ENCODE measurements at places on chromosomes 3 and 15. TPM values are rescaled to one million over a fixed set of nuclear protein-coding genes. Genes with fewer than 3 reads are reported as not detected.

- DNase-seq, result no peak
Observed at GRCh38 chr3:182568261-182568660, 225.0 kb upstream of the ATP11B start.

Gene ADAMTS9
- total RNA-seq, result 4.6 TPM

Gene NPAP1
- not detected for total RNA-seq

- DNase-seq, result no peak
Observed at GRCh38 chr15:66578286-66578875, 12.6 kb upstream of the LCTL start.

DNA sequence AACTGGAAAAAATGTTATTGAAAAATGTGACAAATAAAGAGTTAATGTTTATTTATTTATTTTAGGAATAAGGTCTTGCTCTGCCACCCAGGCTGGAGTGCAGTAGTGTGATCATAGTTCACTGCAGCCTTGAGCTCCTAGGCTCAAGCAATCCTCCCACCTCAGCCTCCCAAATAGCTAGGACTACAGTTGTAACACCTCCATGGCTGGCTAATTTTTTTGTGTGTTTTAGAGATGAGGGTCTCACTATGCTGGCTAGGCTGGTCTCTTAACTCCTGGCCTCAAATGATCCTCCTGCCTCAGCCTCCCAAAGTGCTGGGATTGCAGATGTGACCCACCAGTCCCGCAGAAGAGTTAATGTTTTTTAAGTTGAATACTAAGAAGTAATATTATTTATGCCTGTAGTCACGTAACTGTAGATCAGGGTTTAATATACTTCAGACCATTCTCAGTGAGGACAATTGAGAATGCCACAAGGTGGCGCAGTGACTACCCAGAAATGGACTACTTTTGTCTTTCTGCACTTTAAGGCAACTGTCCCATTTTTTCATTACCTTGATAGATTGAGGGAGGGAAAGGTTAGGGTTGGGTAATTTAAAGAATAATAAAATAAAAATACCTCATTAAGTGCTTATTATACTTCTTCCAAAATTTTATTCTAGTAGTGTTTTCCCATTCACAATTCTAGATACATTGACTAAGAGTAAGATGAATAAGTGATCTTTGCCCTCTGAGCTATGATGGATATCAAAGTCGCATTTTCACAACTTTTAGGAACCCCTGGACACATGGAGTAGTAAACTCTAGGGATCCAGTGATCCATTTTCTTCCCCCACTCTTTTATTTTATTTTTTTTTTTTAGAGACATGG, 6.0 kb downstream of the MUC13 start:
- DNase-seq, result no peak

GRCh38 chr15:83308671-83309070, 24.2 kb upstream of the BNC1 start:
- no peak for DNase-seq

Gene NRROS
- total RNA-seq, result 0.50 TPM

- no peak for DNase-seq
Observed at GRCh38 chr15:92272106-92272505, 121.6 kb upstream of the ST8SIA2 start.

Gene CHDH
- total RNA-seq, result 0.46 TPM

GRCh38 chr3:17478673-17479072, 263.8 kb downstream of the TBC1D5 start:
- no peak for DNase-seq

DNA sequence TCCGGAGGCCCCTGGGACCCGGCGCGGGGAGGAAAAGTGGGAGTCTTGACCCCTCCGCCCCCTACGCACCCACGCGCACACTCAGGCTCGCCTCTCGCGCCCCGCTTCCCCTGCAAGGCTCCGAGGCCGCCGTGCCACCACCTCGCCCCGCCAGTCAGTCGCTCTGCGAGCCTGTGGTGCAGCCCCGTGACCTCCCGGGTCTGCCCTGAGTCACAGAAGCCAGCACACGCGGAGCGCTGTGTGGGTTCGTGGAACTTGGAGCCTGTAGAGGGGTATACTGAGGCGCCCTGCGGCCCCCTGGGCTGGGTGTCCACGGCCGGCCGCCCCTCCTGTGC, 380 bp upstream of the ALS2CL start:
- DNase-seq, result no peak

DNA sequence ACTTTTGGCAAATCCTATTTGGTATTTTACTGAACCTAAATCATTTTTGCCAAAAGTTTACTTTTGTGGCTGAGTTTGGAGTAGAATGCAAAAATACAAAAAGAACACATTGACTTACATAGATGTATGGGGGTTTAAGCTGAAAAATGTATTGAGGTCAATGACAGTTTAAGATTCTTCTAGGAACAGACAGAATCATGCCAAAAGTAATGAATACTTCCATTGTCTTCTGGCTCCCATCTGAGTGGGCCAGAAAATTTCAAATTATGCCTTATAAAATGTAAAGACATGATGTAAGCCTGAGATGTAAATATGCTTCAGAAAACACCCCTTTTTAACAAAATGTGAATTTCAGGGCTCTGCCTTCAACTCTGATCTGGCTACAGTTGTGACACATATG, 375.1 kb upstream of the DPH6 start:
- DNase-seq, result no peak

Gene KCNMB3
- total RNA-seq, result 3.6 TPM

Gene GAP43
- total RNA-seq, result 3.3 TPM

DNA sequence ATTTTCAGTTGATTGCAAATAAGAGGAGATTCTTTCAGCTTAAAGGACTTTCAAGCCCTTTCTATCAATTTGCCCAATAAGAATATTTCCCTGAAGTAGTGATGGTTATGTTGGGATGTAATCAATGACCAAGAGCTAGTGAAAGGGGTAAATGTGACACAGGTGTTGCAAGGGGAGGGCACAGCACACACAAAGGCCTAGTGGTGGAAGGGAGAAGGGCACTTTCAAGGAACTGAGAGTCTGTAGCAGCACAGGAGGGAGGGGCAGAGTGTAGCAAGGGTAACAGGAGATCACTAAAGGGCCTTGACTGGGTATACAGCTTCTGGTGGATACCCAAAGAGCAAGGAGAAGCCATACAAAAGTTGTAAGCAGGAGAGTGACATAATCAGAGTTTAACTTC, 217.8 kb upstream of the ARHGEF26 start:
- no peak for DNase-seq

- DNase-seq, result no peak
Observed at GRCh38 chr3:136819731-136820679, 1.1 kb downstream of the SLC35G2 start.

DNA sequence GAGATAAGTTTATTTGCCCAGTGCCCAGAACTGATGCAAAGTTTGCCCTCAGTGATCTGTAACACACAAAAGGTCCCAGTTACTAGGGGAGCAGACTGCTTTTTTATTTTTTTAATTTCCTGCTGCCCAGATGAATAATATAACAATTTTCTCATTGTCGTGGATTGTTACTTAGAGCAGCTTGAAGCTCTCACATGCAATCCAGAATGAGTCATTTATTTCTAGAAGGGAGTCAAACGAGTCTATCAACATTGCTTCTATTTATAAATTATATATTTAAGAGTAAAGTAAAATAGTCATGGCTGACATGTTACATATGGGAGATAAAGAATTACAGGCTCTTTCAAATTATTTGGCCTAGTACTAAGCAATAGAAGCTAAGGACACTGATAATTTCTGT, 41.3 kb downstream of the MEIS2 start:
- DNase-seq, result no peak

DNA sequence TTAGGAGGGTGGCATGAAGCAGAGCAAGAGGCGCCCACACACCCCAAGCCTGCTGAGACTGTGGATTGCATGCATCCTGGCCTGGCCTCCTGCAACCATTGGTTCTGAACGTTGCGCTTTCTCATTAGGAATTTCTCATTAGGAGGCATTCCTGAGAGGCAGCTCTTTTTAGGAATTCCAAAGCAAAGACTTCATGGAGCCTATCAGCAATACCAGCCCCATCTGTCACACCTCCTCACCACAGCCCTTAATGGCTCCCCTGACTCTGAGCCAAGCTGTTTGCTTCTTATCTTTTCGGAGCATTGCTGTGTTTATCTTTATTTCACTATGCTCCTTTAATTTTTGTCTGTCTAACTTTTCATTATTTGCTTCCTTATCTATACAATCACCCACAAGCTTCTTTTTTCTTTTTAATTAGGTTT, 226.9 kb downstream of the CACNA2D3 start:
- DNase-seq, result no peak

GRCh38 chr15:60370869-60371136, 27.0 kb downstream of the ANXA2 start:
- no peak for DNase-seq

DNA sequence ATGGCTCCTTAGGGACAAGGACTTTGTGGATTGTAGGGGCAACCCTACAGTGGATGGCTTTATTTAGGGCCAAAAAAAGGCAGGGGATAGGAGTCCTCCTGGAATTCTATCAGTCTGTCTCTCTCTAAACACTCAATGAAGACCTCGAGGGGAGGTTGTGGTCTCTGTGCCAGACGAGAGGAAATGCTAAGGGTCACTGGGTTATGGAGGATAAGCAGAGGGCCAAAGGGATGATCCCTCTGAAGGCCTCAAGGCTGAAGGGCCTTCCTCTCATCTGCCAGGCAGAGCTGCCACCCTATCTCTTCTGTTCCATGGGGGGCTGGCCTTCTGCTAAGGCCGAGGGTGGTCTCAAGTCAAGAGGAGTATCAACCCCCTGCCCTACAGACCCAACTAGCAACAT, 27.0 kb downstream of the PLXNB1 start:
- no peak for DNase-seq

DNA sequence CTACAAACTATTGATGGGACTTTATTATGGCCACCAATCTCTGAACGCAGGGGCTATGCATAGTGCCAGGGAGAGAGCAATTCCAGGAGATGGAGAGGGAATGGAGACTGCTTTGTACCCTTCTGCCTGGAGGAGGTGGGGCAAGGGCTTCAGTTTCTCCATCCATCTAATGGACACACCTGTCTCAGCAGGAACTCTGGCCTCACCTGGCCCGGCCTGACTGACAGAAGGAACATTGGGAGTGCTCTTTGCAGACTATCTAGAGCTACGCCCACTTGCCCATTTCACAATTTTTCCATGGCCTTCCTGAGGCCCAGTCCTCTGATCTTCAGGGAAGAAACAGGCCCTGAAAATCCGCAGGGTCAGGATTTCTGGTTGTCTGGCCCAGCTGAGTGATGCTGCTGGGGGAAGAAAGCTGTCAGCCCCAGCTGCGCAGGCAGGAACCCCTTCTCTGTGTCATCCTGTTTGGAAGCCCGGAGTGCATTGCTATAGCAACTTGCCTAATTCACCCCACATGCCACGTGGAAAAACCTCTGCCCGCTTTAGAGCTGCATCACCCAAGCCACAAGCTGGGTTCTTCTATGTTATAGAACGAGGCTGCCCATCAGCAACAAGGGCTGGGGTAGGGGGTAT, 6.4 kb downstream of the ITGA11 start:
- DNase-seq, result no peak

Gene FGD5
- total RNA-seq, result 0.22 TPM

DNA sequence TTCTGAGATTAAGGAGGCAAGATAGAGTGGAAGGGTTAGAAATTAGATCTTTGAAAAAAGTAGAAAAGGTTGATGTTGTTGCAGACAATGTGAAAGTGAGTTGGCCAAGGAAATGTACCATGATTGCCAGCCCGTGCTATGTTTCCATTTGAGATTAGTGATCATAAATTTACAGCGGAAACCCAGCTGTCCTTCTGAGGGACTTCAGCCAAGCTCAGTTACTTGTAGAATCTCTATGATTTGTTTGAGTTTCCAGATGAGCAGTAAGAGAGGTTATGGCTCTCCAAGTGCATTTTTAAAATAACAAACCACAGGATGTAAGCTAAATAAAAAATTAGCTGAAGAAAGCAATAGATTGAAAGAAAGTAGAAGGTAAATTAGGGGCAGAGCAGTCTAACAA, 54.2 kb upstream of the RBMS3 start:
- no peak for DNase-seq

- DNase-seq, result no peak
Observed at GRCh38 chr3:120048355-120049041, 45.7 kb downstream of the GSK3B start.

Gene LRRC2
- 2.2 TPM for total RNA-seq

Gene CPNE9
- not detected for total RNA-seq

Gene TIGIT
- not detected for total RNA-seq

DNA sequence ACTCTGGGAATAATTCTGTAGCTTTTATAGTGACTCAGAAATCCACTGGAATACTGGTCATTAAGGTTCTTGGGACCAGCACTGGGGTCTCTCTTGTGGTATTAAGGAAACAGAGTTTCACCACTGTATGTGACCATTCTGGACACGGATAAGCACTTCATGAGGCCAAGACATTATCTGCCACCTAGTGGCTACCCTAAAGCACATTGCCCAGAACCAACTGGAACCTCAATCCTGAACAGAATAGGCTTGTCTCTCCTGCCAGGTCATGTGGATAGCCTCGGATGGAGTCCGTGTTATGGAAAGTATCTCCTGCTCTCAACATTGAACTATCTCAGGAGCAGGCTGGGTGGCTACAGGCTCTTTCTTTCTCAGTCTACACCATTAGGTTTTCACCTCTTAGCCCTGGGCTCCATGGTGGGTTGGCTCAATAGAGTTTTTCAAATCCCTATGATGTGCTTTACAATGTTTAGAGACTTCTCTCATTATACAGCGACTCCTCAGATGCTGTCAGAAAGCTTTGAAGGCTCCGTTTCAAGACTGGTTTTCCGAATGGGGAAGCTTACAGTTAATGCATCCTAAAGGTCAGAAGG, 167.6 kb upstream of the ST8SIA2 start:
- DNase-seq, result no peak

Gene CMTM8
- 2.5 TPM for total RNA-seq
